ENCODE measurements at places on chromosomes 5 and 9.

DNA sequence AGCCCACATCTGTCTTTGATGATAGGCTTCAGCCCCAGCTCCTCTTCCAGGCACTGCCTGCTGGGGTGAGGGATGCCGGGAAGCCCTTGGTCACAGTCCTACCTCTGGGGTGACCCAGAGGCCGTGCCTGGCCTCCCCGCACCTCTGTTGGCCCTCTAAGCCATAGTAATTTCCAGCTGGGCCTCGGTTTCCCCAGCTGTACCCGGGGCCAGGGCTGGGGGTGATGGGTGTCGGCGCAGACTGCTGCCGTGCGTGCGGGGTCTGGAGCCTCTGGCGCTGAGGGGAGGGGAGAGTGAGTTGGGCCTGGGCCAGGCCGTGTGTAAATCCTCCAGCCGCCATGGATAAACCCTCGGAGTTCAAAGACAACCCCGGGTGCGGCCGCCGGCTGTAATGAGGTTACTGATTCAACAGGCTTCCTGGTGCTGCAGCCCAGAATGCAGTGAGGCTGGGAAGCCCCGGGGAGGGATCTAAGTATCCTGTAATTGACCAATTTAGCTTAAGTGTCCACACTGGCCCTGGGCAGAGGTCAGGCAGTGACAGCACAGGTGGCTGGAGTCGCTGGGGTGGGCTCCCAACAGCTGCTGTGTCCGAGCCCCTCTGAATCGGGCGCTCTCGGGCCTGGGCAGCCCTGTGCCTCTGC, 7.1 kb downstream of the RXRA start:
- DNase-seq, result peak; percentile 87

DNA sequence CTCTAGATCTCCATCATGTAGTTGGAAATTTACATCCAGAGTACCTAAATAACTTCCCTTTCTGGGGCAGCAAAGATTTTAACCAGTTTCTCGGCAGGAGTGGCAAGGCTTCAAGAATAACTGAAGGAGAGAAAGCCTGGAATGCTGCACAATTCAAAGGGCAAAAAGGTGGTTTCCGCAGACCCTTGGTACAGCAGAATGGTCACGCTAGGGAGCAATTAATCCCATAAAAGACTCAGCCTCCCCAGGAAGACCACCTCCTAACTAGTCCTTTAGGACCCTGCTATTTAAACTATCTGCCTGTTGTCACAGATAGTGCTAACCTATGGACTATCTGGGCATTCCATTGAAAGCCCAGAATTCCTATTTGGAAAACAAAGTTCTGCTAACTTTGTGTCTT, 3.6 kb downstream of the HTR1A start:
- no peak for DNase-seq

GRCh38 chr5:25414742-25415141, 770.0 kb upstream of the CDH10 start:
- DNase-seq, result no peak

DNA sequence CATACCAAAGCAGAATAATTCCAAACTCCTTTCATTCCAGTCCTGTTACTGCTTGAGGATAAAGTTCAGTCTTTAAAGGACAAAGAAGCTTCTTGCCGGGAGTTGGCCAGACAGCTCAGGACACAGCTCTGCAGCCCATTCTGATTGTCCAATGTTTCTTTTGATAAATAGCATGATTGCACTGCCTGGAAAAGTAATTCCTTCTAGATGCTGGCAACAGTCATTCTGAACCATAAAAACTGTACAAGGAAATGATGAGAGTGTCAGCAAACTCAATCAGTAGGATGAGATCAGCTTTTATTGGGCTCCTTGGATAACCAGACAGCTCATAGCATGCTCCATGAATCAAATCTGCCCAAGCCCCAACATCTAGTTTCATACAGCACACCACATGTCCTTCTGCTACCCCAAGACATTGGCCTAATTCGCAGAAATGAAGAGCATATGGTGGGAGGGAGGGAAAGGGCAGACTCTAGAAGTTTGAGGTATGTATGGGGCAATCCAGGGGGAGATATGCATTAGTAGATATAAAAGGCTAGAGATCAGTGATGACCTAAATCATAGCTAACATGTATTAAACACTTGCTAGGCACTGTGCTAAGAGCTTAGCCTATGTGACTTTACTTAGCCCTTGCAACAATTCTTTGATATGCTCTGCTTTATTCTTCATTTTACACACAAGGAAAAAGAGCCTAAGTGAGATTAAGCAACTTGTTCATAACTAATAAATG, 219.9 kb upstream of the NREP start:
- DNase-seq, result no peak

DNA sequence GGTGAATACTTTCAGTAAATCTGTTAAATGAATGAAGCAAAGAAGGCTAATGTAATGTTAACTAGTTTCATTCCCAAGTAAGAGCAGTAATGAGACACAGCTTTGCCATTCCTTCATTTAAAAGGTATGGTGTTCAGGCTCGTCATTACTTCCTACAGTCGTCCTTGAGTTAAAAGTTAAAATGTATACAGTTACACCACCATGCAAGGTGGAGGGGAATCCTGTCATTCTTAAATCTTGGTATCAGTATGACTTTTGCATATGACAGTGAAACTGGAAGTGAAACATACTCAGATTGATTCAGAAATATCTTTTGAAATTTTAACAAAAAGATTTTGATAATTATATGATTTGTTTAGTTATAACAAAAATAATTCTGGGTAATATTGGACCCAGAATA, 25.9 kb downstream of the MTRR start:
- no peak for DNase-seq

DNA sequence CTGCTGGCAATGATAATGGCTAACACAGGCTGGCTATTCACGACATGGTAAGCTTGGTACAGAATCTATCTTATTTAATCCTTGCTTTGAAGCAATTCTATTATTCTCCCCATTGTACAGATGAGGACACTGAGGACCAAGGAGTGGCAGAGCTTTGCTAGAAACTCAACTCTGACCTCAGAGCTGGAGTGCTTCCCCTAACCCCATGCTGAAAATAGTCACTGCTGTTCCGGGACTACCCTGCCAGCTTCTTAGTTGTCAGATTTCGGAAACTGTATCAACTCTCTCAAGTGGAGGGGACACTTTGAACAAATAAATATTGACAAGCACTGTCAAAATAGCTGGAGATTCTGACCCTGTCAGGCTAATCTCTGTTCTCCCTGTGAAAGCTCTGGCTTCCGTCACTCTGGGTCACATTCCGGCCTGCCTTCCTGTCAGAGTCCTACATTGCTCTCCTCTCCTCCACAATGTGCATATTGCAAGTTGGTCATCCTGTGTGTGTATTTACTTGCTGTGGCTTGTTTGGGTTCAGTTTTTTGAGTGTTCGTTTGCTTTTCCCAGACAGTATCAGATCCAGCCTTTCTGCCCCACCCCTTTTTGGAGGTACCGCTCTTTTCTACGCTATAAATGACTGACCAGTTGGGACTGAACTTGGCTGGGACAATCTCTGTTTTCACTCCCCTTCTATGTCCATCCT, 134.3 kb upstream of the MAP1B start:
- peak; percentile 76 for DNase-seq

DNA sequence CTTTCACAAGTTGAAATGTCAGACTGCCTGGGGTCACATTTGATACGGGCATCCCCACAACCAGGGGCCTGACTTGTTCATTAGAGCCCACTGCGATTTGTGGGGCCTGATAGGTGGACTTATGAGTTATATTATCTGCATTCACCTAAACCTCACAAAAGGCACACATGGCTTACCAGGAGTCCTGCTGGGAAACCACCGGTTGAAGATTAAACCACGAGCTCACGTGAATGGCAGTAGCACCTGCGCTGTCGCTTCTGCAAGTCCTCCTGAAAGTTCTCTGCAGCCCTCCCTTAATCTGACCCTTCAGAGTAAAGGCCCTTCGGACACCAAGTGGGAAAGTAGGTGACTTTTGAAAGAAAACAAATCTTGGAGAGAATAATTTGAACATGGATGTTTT, 68.9 kb downstream of the PPIC start:
- DNase-seq, result no peak

DNA sequence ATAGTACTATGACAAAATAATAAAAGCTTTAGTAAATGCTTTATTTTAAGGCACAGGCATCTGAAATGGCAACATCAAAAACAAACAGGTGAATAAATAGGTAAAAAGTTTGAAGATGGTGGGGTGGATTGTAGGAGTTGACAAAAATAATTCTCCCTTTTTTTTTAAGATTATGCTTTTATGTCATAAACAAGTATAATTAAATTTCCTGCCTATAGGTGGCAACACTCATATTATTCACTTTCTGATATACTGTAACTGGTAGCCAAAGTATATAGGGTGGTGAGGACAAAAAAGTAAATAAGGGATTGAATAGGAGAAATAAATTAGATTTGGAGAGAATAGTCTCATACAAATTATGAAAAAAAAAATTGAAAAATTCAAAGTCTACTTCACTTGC, 120.0 kb upstream of the ACOT12 start:
- no peak for DNase-seq

- DNase-seq, result peak; percentile 23
Observed at GRCh38 chr9:132877824-132878694, at the start of gene AK8. Gene AK8, minus strand, starts transcription at chr9:132878284. Its CDS starts 29 bp downstream, at chr9:132878255.
